ENCODE measurements at places on chromosomes 2 and 18.

GRCh38 chr2:15238028-15238427 is 323.1 kb downstream of the NBAS start:
- no peak for DNase-seq

DNA sequence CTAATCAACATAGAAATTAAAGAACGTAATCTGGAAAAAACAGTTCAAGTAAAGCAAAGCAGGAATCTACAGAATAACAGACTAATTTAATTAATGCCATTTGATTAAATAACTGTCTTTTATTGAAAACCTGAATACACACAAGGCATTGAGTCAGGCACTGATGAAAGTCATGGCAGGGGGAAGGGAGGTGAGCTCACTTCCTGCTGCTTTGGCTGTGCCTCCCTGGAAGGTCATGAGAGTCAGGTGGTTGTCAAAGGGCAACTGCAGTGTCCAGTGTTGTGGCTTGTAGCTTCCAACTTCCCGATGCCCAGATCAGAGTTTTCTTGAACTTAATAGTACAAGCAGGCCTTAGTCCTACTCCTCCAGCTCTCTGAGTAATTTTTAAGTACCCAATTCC is 180.9 kb downstream of the PID1 start:
- no peak for DNase-seq

GRCh38 chr18:73452866-73453265 is 585.1 kb upstream of the NETO1 start:
- DNase-seq, result no peak

- DNase-seq, result no peak
These were observed 887 bp upstream of the ZNF396 start for GRCh38 chr18:35377875-35378573.

- DNase-seq, result no peak
These were observed 101.7 kb upstream of the ZNF236 start for GRCh38 chr18:76720683-76721082.

GRCh38 chr2:45000341-45000901 is 8.8 kb downstream of the SIX2 start:
- no peak for DNase-seq

- no peak for DNase-seq
These were observed 101.3 kb downstream of the PTPRM start for GRCh38 chr18:7668392-7668791.

DNA sequence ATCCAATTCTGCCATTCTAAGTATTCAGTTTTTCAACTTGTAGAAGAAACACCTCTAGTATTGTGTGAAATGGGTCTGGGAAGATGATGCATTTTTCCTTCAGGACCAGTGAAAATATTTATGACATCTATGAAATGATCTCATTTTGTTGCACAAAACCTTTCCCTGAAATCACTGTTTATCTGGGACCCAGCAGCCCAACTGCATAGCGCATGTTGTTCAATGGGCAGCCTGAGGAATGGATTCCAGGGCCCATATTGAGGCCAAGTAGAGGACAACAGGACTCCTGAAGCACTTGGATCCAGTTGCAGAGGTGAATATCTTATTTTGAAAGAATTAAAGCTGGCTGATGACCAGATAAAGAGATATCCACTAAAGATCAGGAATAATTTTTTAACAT is 7.3 kb downstream of the RBMS1 start:
- no peak for DNase-seq

DNA sequence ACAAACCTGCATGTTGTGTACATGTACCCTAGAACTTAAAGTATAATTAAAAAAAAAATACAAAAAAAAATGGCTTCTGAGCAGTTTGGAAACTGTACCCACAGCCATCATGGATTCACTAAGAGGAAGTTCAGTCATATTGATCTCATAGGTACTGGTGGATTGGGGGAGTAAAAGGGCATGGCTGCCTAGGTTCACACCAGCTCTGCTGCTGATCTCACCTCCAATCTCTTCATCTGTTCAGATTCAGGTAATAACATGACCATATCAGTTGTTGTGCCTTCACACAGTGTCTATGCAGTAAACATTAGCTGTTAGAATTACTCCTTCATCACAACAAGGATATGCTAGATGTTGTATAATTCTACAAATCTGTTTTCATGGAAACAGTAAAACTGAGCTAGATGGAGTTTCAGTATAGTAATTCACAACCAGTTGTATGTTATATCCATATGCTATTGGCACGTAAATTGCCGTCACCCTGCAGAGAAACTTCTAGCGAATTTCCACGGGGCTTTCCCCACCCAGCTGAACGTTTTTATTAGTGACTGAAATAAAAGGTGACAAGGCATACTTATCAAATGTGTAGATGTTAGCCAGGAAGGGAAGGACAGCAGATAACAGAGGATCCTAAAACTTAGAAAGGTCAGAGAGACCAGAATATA is 59.3 kb upstream of the ITM2C start:
- no peak for DNase-seq

GRCh38 chr2:55530539-55531081 is 11.1 kb downstream of the CFAP36 start:
- DNase-seq, result no peak

DNA sequence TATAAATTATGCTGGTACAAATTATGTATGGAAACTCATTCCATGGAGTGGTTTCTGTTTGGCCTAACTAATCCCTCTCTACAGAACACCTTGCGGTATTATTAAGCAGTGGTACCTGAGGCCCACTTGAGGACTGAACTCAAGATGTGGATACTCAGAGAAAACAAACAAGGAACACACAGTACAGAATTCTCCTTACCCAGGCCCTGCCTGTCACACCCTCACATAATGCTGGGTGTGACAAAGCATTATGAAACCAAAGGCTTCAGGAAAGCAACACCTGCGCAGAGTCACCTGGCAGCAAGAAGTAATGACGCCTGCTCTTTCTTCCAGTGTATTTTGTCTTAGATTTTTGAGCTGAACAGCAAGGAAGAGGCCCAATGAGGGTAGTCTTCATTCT is 264.7 kb downstream of the PAX3 start:
- no peak for DNase-seq

- DNase-seq, result no peak
These were observed 1034.7 kb upstream of the CHAC2 start for GRCh38 chr2:52732849-52733395.

GRCh38 chr2:168320267-168320666 is 72.9 kb upstream of the STK39 start:
- no peak for DNase-seq

GRCh38 chr18:10890022-10890421 is 259.3 kb downstream of the PIEZO2 start:
- no peak for DNase-seq

DNA sequence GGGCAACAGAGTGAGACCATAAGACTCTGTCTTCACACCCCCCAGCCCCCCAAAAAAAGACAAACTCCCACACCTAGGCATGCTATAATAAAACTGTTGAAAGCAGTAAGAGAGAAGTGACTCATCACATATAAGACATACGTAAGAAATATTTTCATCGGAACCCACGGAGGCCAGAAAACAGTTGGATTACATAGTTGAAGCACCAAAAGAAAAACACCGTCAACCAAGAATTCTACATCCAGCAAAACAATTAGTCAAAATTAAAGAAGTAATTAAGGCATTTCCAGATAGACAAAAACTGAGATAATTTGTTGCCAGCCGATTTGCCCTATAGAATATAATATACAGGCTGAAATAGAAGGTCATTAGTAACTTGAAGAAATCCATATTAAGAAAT is 128.7 kb downstream of the VAPA start:
- DNase-seq, result no peak

GRCh38 chr2:105893011-105893995 is 148.6 kb downstream of the NCK2 start:
- no peak for DNase-seq

DNA sequence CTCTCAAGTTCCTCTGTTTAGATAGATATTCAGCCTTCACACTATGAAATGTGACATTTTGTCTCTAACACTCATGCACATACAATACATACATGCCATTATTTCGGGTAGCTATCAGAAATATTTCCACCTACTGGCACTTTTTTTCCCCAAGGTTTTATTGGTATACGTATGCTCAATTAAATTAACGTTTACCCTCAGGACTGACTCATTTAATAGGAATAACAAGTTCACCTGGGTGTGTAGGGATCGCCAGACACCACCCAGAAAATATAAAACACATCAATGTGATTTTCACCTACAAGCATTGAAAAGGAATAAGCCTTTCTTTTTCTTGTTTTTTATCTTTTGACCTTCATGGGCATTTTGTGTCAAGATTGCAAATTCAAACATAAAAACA is 138.5 kb upstream of the EPAS1 start:
- no peak for DNase-seq

- no peak for DNase-seq
These were observed at the start of gene TTR for GRCh38 chr18:31591628-31592027. TSS of gene TTR (plus strand) at chr18:31591877. CDS start at chr18:31591903, 26 bp downstream.

- DNase-seq, result no peak
These were observed 95.5 kb downstream of the RDH14 start for GRCh38 chr2:18464913-18465312.
